ENCODE measurements at places on chromosomes 7 and 10.

DNA sequence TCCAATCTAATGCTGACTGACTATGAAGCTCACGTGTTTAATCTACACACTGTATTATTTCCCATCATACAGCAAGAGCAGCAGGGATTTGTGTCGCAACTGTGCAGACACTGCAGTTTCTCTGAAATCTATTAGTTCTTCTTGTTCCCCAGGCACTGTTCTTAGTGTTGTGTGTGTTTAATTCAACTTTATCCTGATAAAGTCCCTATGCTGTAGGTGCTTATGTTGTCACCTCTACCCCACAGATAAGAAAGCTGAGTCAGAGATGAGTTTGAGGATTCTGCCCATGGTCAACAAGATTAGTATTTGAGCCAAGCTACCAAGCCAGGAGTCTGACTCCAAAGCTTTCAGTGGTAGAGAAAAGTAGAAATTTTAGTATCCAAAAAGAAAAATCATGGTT lies 22.5 kb upstream of the EPHB6 start:
- DNase-seq, result no peak

GRCh38 chr7:127473409-127473808 lies 80.9 kb upstream of the ZNF800 start:
- DNase-seq, result no peak

DNA sequence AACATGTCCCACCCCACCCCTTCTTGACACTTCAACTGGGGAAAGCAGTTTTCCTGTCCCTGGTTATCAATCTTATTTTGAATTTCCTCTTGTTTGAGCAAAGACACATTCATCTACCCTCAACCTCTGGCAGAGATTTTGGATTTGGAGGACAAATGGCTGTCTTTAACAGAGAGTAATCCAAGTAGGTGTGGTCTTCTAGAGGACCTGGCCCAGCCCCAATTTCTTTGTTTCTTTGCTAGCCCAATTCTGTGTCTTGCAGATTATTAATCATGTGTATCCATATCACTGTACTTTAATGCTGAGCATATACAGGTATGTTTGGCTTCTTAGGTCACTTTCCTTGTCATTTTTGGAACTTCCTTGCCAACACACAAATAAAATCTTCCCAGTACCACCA lies 58.8 kb upstream of the ADCY1 start:
- no peak for DNase-seq

GRCh38 chr7:143514995-143515735 lies 37.5 kb downstream of the TAS2R41 start:
- DNase-seq, result no peak

DNA sequence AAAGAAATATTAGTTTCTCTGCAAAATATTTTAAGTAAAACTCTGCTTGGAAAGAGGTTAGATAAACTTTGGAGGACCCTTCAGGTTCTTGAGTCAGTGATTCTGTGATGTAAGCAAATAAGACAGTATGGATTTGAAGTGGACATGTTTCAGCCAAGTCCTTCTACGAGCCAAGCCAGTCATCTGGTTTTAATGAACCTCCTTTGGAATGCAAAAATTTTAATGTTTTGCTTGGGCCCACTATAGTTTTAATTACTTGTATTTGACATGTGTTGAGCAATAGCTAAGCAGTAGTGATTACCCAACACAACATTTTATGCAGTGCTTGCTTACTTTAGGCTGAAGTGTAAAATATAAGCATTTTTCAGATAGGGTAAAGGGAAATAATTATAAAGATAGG lies 296.3 kb upstream of the SEMA3D start:
- no peak for DNase-seq

GRCh38 chr7:17917842-17918241 lies 22.5 kb downstream of the SNX13 start:
- no peak for DNase-seq

DNA sequence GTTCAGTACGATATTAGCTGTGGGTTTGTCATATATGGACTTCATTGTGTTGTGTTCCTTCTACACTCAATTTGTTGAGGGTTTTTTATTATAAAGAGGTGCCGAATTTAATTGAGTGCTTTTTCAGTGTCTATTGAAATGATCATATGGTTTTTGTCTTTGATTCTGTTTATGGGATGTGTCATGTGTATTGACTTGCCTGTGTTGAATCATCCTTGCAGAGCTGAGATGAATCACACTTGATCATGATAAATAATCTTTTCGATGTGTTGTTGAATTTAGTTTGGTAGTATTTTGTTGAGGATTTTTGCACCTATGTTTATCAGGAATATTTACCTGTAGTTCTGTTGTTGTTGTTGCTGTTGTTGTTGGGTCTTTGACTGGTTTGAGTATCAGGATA lies 39.8 kb downstream of the ATOH7 start:
- DNase-seq, result no peak

- no peak for DNase-seq
These were observed 161.2 kb upstream of the WDR11 start for GRCh38 chr10:120689777-120690529.

- peak; percentile 39 for DNase-seq
These were observed at the start of gene GOLGA7B for GRCh38 chr10:97849687-97850402. TSS of gene GOLGA7B (plus strand) at chr10:97849843. CDS start at chr10:97850304, 461 bp downstream.

GRCh38 chr7:12923971-12924370 lies 236.5 kb downstream of the ARL4A start:
- DNase-seq, result no peak

GRCh38 chr7:158910254-158911053 lies 54.1 kb downstream of the DYNC2I1 start:
- no peak for DNase-seq

DNA sequence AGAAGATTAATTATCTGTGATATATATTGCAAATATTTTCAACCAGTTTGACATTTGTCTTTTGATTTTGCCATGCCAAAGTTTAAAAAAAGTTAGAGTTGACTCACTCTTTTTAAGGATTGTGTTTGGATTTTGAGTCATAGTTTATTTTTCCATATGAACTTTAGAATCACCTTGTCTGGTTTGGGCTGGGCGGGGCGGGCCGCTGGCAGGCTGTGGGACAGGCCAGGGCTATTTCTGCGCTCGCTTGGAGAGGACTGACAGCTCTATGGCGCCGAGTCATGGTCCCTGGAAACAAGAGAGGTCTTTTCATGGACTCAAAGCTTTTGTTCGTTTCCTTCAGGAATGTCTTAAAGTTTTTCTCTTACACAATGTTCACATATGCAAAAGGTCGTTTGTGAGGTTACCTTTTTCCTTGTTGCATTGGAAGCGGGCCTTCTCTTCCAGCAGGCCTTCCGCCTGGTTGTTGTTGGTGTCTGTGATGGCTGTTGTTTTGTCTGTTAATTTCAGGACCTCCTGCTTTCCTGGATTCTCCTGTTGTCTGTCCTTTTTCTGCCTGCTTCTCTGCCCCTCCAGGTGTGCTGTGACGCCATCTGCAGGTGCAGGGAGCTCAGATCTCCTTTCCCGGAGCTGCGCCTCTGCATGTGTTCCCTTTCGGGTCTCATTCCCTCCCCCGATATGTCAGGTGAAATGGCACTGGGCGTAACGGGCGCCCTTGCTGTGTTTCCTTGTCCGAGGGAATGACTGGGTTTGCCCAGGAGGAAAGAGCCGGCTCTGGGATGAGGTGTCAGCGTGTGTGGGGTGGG lies 53.8 kb downstream of the INPP5A start:
- DNase-seq, result no peak

DNA sequence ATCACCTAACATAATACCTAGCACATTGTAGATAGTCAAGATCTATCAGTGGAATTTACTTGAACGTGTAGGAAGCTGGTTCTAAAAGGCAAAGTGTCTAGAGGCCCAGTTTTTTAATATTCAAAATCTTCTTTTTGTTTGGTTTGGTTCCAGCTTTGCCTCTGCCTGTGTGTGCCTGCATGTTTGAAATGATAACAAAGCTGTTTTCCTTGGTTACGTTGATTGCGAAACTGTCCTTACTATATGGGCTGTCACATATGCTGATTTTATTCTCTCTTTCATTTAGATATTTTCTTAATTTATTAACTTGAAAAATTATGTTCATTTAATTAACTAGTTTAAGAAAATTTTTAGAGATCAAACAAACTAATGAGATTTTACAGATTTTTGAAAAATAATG lies 237.3 kb downstream of the SEMA3A start:
- DNase-seq, result no peak

DNA sequence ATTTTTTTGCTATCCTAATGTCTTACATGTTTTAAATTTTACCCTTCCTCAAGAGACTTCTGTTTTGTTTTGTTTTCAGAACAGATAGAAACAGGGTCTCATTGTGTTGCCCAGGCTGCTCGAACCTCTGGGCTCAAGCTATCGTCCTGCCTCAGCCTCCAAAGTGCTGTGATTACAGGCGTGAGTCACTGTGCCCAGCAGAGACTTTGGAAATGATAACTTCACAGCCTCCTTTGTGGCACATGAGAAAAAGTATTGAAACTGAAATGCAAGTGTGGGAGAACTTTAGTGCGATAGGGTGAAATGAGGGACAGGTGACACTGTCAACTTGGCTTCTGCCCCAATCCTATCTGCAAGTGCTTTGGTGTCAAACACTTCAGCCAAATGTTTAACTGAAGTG lies 21.6 kb downstream of the IRF5 start:
- DNase-seq, result no peak

GRCh38 chr10:104584541-104584940 lies 56.5 kb upstream of the SORCS3 start:
- DNase-seq, result no peak

- DNase-seq, result no peak
These were observed 35.0 kb downstream of the C10orf105 start for GRCh38 chr10:71684356-71685173.

DNA sequence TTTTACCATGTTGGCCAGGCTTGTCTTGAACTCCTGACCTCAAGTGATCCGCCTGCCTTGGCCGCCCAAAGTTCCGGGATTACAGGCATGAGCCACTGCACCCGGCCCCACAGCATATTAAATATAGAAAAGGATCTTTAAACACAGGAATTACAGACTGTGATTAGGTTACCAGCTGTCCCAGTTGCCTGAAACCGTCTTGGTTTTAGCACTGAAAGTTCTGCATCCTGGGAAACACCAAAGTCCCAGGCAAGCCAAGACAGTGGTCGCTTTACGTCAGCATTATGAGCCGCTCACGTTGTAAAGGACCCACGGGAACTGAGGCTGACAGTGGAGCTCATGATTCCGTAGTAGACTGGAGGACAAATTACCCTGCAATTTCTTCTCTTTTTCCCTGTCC lies 69.0 kb upstream of the FAM180A start:
- DNase-seq, result no peak

- DNase-seq, result peak; percentile 28
These were observed 445 bp upstream of the PVRIG start for GRCh38 chr7:100219271-100219737.

DNA sequence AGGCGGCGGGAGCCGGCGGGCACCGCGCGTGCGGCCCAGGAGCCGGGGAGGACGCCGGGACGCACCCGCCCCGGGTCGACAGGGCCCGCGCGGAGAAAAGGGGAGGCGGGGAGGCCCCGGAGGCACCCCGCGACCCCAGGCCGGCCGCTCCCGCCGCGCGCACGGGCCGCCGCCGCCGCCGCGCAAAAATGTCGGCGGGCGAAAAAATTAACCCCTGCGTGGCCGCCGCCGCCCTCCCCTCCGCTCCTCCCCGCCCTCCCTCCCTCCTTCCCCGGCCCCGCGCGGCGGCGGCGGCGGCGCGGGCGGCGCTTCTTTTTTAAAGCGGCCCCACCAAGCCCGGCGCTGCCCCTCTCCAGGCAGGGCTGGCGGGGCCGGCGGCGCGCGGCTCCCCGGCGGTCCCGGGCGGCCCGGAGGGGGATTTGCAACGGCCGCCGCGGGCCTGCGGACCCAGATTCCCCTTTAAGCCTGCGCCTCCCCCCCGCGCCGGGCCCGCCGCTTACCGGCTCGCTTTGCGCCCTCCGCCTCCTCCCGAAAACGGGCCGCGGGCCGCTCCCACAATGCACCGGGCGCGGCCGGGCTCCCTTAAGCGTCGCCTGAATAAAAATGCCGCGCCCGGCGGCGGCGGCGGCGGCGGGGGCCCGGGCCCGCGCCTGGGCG lies 465 bp downstream of the SEPHS1 start:
- peak; percentile 59 for DNase-seq

GRCh38 chr7:66352071-66352470 lies 146.9 kb downstream of the TPST1 start:
- no peak for DNase-seq

- no peak for DNase-seq
These were observed 51.3 kb upstream of the FAM3C start for GRCh38 chr7:121447243-121447910.

- no peak for DNase-seq
These were observed 213.7 kb downstream of the ELMO1 start for GRCh38 chr7:37234928-37235327.

- DNase-seq, result no peak
These were observed 166.0 kb upstream of the TCF7L2 start for GRCh38 chr10:112784022-112784461.

- no peak for DNase-seq
These were observed 131.8 kb downstream of the HECW1 start for GRCh38 chr7:43244232-43244631.

DNA sequence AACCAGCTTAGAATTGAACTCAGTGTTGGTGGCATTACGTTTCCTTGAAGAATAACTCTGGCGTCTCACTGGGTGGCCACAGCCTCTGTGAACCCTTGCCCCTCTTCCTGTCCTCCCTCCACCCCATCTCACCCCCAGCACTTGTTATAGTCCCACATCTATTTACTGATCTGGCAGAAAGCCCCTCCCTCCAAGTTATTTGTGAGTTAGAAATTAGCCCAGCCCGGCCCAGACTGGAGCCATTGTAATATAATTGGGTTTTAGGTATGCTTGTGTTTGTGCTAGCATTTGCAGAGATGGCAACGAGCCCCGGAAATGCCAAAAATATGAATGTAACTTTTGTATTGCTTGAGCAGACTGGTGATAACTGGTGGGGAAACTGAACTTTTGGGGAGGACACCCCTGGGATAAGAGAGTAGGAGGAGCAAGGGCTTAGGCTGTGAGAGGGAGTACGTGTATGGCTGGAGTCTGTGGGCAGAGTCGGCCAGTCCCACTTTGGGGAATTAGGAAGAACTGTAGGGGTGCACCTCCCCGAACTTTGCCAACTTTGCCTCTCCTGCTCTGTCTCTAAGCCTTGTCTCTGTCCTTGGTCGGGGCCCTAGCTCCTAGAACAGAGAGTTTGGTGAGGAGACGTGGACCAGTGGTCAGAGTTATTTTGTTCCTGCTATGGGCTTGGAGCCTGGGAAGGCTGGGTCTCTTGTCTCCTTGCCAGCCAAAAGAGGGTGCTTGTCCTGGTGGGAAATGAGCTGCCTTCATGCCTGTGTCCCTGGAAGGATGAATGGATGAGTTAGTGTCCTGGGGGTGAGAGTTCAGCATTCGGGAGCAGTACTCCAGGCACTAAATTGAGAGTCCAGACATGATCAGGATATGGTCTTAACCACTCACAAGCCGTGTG lies 19.3 kb upstream of the TRIM8 start:
- DNase-seq, result no peak

GRCh38 chr10:73088304-73088703 lies 8.4 kb downstream of the P4HA1 start:
- DNase-seq, result no peak

Data from stimulated activated CD4-positive, alpha-beta T cell treated with anti-CD3 and anti-CD28 coated beads, TNF-alpha, amount 100 ng/mL, for 4 hours (primary cell).